ENCODE measurements at places on chromosomes 16 and 17. TPM values are rescaled to one million over a fixed set of nuclear protein-coding genes. Genes with fewer than 3 reads are reported as not detected.

DNA sequence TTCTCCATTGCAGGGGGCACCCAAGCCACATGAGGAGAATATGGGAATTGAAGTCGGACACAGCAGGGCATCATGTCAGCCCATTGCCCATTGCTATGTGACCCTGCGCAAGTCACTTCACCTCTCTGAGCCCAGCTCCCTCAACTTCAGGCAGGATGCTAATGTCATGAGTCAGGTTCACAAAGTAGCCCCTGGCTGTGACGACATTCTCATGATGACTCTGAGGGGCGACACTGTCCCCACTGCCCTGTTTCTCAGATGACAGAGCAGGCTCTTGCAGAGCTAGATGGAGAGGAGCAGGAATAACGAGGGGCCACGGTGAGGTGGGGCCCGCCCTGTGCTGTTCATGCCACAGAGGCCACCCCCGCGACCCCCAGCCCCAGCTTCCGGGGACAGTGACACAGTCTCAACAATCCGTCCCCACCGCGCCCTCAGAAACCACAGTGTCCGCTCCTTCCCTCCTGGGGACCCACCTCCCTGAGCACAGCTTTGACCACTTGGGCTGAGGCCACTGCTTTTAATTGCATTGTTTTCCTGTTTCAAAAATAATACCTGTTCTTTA is 13.2 kb upstream of the ZNF469 start:
- H3K27ac ChIP-seq: no peak overlapping the region
- no peaks in the 10 kb centered on the region for H3K27me3 ChIP-seq
- no peak for DNase-seq
- no peaks in the 10 kb centered on the region for H3K36me3 ChIP-seq

ZNF646 gene
- total RNA-seq: 24.4 TPM

- peaks cover 57% of the 10 kb centered on the region for H3K4me1 ChIP-seq
- H3K27me3 ChIP-seq: no peaks in the 10 kb centered on the region
- peak overlapping the region; percentile 88 for H3K4me3 ChIP-seq
- DNase-seq: peak; percentile 60
Observed at GRCh38 chr17:8160741-8161221, 2.0 kb downstream of the VAMP2 start.

GRCh38 chr17:66466840-66467367 is 164.5 kb downstream of the PRKCA start:
- peak overlapping the region; percentile 44 for H3K4me3 ChIP-seq
- no peaks in the 10 kb centered on the region for H3K27me3 ChIP-seq
- H3K27ac ChIP-seq: peak overlapping the region; percentile 91
- H3K36me3 ChIP-seq: peaks cover 16% of the 10 kb centered on the region

DNA sequence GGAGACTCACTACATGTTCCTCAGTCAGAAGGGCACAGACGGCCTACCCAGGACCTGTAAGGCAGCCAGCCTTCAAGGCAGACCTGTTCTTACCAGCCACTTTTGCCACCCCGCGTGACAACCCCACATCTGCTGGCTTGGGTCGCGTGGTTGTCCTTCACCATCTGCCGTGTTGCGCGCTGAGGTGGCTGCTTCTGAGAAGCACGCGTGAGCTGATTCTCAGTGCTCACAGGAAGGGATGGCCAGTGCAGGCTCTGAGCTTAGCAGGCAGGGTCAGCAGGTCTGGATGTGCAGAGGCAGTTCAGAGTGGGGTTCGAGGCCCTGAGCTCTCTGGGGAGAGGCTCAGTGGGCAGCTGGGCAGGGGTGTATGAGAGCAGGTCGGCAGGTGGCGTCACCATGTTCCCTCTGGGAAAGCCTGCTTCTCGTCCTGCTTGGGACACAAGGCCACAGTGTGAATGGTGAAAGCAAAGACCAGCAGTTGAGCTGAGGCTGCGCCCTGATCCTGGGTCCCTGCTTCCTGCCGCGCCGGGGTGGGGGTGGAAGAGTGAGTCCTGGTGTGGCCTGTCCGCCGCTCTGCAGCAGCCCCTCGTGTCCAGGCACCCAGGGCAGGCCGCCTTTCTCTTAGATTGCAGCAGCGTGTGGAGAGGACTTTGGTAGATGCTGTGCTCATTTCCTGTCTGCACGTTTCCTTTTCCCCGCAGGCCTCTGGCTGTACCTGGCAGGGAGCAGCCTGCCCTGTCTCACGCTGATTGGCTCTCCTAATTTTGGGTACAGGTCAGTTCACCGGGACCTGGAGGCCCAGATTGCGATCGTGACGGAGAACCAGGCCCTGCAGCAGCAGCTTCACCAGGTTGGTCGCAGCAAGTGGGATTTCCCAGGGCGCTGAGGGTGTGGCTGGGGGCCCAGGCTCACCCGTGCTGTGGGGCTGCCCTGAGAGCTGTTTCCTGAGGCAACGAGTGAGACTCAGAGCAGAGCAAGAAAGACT is 36.0 kb downstream of the PGS1 start:
- peak overlapping the region; percentile 90 for H3K27ac ChIP-seq
- H3K27me3 ChIP-seq: no peaks in the 10 kb centered on the region
- peak; percentile 72 for DNase-seq
- peaks cover 52% of the 10 kb centered on the region for H3K4me1 ChIP-seq
- peak overlapping the region; percentile 58 for H3K4me3 ChIP-seq

KRT17 gene
- not detected for total RNA-seq

KIFC3 gene
- total RNA-seq: 0.54 TPM

DNA sequence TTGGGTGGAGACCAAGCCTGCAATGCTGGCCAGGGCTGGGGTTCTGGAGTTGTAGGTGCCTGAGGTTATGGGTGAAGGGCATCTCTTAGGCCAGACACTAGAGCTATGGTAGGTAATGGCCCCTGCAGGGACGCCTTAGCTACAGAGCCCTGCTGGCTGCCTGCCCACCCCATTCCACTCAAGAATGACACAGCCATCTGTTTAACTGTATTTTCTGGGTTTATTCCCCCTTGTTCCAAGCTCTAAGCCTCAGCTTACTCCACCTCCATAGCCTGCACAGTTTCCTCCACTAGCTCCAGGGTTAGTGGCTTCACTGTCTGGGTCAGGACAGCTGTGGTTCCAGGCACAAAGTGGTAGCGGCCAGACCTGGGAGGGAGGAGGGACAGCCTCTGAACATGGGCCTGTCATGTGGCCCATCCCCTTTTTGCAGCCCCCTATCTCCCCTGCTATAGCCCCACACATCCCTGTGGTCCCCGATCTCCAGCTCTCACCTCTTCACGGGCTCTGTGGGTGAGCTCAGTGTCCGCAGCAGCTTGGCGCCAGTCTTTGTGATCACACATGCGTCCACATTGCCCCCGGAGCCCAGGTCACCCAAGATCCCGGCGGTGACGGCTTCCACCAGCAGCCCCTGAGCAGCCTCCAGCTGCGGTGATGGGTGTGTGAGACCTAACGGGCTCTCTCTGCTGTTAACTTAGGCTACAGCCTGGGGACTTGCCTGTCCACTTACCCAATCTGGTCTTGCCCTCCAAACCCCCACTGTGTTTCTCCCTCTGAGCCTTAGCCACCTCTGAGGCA is 2.1 kb downstream of the PSMB10 start:
- peak overlapping the region; percentile 97 for H3K4me3 ChIP-seq
- H3K4me1 ChIP-seq: peaks cover 32% of the 10 kb centered on the region
- H3K27ac ChIP-seq: peak overlapping the region; percentile 100
- no peak for DNase-seq

METTL26 gene
- total RNA-seq: 133 TPM

- DNase-seq: no peak
- H3K27me3 ChIP-seq: peaks cover 16% of the 10 kb centered on the region
- H3K27ac ChIP-seq: no peak overlapping the region
Observed at GRCh38 chr17:2821868-2822267, 25.6 kb downstream of the RAP1GAP2 start.

DNA sequence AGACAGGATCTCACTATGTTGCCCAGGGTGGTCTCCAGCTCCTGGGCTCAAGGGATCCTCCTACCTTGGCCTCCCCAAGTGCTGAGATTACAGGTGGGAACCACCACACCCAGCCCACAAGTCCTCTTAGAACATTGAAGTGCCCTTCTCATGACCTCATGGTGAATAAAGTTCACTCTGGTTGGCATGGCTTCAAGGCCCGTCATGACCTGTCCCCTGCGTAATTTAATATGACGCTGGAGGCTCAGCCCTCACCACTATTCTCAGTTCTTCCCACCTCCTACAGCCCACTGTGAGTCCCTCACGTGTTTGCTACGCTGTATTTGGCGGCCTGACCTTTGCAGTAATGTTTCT is 1.9 kb downstream of the ENDOV start:
- H3K27me3 ChIP-seq: peaks cover 10% of the 10 kb centered on the region
- H3K36me3 ChIP-seq: peaks cover 2% of the 10 kb centered on the region
- H3K4me3 ChIP-seq: peak overlapping the region; percentile 81

SPIRE2 gene
- total RNA-seq: 0.27 TPM

KCNG4 gene
- not detected for total RNA-seq

DNA sequence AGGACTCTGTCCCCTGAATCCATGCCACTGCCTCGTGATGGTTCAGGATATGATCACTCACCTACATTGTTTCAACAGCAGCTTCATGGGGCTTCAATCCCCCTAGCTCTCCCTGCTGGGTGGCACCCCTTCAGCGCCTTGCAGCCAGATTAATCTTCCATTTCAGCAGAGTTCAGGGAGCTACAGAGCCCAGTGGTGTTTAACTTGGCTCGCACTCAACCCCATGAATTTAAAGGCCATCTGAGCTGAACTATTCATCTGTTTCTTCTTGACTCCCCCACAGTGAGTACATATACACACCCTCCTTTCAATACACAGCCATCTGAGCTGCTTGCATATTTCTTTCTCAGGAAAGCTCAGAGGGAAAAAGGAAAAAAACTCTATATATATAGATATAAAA is 202.8 kb upstream of the C16orf82 start:
- H3K27me3 ChIP-seq: peaks cover 5% of the 10 kb centered on the region
- H3K4me1 ChIP-seq: no peaks in the 10 kb centered on the region
- no peak overlapping the region for H3K27ac ChIP-seq
- no peak overlapping the region for H3K4me3 ChIP-seq
- H3K36me3 ChIP-seq: no peaks in the 10 kb centered on the region
- DNase-seq: no peak

CTF1 gene
- total RNA-seq: 0.32 TPM

IL4R gene
- total RNA-seq: 245 TPM

DNA sequence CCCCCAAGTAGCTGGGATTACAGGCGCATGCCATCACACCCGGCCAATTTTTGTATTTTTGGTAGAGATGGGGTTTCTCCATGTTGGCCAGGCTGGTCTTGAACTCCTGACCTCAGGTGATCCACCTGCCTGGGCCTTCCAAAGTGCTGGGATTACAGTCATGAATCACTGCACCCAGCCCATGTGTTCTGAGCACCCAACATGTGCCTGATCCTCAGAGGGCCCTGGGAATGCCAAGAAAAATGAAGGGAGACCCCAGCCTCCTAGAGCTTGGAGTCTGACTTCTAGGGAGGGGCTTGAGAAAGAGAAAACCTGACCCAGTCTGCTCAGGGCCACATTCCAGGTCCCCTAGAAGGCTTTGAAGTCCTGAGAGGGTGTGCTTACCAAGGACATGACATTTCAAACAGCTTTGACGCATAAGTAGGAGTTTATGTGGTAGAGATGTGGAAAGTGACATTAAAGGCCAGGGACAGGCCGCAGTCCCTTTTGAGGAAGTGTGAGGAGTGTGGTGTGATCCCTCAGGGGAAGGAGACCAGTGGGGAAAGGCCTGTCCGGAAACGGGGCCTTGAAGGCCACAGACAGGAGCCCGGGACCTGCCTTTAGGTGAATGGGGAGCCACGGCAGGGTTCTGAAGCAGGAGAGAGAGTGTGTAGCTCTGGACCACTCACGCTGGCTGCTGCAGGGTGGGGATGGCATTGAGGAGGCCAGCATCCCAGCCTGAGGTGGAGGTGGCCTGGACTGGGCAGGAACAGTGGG is 1.1 kb upstream of the CCL22 start:
- peak overlapping the region; percentile 16 for H3K27ac ChIP-seq
- H3K36me3 ChIP-seq: no peaks in the 10 kb centered on the region
- H3K27me3 ChIP-seq: no peaks in the 10 kb centered on the region
- no peak for DNase-seq
- H3K4me3 ChIP-seq: no peak overlapping the region
- peaks cover 16% of the 10 kb centered on the region for H3K4me1 ChIP-seq

DNA sequence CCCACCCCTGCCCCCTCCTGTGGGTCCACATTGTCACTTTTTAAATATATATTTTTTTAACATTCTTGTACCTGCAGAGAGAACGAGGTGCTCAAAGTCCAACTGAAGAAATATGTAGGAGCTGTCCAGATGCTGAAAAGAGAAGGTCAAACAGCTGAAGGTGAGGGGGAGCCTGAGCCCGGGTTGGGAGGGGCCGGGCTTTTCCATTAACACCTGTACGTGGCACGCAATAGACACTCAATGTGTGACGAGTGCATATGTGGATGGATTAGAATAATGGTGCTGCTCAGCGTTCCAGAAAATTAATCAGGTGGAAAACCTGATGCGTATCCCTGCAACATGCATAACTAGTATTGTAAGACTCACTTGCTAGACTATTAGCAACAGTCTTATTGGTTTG is 223.0 kb downstream of the SNX29 start:
- no peaks in the 10 kb centered on the region for H3K4me1 ChIP-seq
- H3K4me3 ChIP-seq: no peak overlapping the region
- H3K27me3 ChIP-seq: no peaks in the 10 kb centered on the region
- peaks cover 2% of the 10 kb centered on the region for H3K36me3 ChIP-seq
- DNase-seq: no peak

CDH3 gene
- 2.1 TPM for total RNA-seq

DNA sequence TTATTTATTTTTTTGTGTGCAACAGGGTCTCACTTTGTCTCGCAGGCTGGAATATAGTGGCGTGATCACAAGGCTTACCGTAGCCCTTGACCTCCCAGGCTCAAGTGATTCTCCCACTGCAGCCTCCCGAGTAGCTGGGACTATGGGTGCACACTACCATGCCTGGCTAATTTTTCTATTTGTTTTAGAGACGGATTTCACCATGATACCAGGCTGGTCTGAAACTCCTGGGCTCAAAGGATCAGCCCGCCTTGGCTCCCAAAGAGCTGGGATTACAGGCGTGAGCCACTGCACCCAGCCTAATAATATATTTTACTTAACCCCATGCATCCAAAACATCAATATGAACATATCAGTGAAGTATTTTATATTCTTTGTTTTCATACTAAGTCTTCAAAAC is 2.0 kb downstream of the CCDC200 start:
- H3K27me3 ChIP-seq: no peaks in the 10 kb centered on the region
- no peak overlapping the region for H3K27ac ChIP-seq
- H3K4me1 ChIP-seq: peaks cover 1% of the 10 kb centered on the region
- H3K36me3 ChIP-seq: peaks cover 3% of the 10 kb centered on the region
- DNase-seq: no peak
